ENCODE measurements at places on chromosomes 16 and 17.

GRCh38 chr17:17146786-17147406 lies 59.2 kb downstream of the PLD6 start:
- no peak for DNase-seq

GRCh38 chr17:27299384-27300049 lies 5.6 kb downstream of the WSB1 start:
- DNase-seq, result no peak

- no peak for DNase-seq
Measured at GRCh38 chr17:44277976-44278375, 10.0 kb upstream of the SLC4A1 start.

DNA sequence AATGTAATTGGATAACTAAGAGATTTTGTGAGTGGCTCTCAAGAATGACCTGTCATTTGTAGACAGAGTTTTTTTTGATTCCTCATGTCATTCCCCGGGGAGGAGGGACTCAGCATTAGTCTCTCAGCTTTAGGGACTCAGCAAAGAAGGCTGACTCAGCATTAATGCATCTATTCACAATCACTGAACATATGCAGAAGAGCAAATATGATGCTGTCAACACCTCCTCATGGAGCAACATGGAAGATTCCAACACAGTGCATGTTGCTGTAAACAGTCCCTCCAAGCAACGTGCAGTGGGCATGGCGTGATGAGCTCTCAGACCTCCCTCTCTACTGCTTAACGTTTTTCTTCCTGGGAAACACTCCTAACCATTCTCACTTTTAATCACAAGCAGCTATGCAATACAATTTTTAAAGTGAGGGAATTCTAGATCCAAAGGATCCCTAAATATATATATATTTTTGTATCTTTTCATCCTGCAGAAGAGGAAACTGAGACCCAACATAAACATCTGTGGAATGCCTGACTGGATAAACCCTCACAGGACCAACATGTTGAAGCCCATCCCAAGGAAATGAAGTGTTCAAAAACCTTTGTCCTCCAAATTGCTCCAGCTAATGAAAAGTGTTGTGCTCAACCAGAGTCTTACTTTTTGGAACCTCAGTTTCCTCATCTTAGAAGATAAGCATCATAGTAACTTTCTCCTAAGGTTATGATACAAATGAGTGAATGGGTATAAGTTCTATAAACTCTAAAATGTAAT lies 38.9 kb downstream of the TMEM100 start:
- no peak for DNase-seq

DNA sequence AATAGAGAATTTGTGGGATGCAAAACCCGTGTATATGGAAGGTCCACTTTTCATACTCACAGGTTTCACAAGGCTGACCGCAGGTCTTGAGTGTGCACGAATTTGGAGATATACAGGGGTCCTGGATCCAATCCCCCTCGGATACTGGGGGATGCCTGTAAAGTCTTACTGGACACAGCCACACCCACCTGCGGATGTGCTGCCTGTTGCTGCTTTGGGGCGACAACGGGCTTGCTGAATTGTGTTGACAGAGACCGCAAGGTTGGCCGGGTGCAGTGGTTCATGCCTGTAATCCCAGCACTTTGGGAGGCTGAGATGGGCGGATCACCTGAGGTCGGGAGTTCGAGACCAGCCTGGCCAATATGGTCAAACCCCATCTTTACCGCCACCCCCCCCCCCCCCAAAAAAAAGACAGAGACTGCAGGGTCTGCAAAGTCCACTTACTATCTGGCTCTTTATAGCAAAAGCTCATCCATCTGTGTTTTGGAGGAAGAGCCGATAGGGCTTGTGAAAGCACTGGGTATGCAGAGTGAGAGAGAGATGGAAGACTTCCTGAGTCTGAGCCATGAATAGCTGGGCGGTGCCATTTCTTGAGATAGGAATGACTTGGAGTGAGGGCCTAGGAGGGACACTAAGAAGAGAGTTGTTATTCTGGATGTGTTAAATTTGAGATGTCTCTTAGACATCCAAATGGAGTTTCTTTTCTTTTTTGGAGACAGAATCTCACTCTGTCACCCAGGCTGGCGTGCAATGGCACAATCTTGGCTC lies 6.4 kb upstream of the COG1 start:
- DNase-seq, result no peak

DNA sequence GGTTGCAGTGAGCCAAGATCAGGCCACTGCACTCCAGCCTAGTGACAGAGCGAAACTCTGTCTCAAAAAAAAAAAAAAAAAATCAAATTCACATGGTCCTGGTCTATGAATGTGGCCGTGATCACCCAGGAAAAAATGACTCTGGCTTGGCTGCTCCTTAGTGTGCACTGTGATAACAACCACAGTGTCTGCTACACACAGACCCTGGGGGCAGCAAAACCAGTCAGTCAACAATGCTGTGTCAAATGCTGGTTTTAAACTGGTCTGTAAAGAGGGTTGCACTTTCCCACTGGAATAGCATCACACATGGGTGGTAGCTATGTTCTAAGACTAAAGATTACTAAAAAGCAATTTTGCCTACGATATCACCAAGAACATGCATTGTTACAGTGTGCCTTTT lies 71.0 kb downstream of the ARHGAP17 start:
- no peak for DNase-seq

DNA sequence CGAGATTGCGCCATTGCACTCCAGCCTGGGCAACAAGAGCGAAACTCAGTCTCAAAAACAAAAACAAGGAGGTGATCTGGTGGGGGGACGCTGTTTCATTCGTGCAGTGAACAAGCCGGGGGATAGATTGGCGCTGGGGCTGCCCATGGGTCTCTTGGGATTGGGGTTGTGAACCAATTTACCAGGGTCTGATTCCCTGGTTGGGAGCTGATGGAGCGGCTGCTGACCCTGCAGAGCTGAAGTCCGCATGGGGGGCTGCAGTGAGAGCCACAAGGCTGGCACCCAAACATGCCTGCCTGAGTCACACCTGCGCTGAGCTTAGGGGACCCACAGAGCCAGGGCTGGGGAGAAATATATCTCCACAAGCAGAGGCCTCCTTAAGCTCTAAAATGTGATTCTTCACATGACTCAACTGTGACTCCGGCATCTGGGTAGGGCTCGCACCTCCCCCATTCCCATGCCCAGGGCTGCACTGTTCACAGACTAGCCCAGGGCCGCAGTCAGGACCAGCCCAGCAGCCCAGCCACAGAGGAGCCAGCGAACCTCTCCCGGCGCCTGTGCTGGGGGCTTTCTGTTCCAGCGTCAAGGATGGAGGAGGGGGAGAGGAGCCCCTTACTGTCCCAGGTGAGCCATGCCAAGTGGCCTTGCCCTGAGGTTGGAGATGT lies 5.0 kb downstream of the TSPAN10 start:
- no peak for DNase-seq

Data from LoVo (cell line).